ENCODE measurements at places on chromosomes 13 and 19.

- DNase-seq, result no peak
Observed at GRCh38 chr13:102039264-102039663, 362.6 kb downstream of the FGF14 start.

GRCh38 chr19:56156768-56157167 lies 15.7 kb downstream of the ZNF444 start:
- DNase-seq, result no peak

GRCh38 chr13:44796597-44797490 lies 192.4 kb downstream of the NUFIP1 start:
- no peak for DNase-seq

GRCh38 chr19:48772503-48772953 lies 17.2 kb downstream of the FGF21 start:
- DNase-seq, result no peak

DNA sequence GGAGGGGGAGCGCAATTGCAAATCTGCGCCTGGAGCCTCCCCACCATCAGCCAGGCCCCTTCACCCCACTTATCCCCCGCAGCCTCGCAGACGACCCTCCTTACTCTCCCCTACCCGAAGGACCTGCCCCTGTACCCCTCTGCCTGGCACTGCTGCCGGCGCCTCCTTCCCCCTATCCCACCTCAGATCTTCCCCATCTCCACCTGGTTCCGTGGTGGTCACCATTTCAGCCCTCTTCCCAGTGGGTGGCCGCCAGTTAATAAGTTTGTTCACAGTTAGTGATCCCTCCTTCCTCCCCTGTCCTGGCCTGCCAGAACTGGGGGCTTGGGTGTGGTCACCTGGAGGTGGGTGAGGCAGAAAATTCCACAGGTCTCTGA lies 397 bp downstream of the SLC44A2 start:
- no peak for DNase-seq

GRCh38 chr13:72023895-72024294 lies 156.9 kb upstream of the DACH1 start:
- DNase-seq, result no peak

DNA sequence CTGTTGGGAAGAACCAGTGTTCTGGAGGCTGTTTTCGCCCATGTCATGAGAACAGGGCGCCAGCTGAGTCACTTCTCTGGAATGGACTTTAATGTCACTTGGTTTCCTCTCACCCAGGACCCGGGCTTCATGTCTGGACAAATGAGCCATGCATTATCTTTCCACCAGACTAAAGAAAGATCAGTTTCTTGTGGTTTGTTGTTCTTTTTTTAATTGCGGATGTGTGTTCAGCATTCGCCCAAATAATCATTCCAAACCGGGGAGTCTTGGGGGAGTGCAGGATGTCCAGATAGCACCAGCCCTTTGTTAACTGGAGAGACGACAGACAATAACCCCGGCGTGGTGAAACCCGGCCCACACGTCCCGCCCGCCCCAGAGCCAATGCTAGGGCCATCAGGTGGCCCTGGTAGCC lies 102.5 kb downstream of the COL4A2 start:
- DNase-seq, result no peak

DNA sequence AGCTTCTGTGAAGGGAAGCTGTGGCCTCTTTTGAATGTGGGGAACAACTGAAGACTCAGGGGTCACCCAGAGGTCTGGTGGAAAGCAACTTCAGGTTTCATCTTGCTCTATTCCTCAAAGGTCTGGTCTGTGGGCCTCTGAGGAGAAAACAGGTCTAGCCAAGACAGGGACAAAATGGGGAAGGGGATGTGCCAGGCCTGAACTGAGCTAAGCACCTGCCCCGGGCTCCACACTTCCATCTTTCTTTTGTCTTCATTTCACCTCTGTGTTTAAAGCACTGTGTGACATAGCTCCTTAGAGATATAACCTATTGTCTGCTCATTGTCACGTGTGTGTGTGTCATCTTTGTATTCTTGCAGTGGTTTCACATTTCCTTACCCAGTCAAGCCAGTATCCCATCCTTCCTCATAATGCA lies 19.9 kb upstream of the GDF15 start:
- DNase-seq, result no peak

GRCh38 chr13:112574416-112574815 lies 13.5 kb downstream of the TUBGCP3 start:
- no peak for DNase-seq

DNA sequence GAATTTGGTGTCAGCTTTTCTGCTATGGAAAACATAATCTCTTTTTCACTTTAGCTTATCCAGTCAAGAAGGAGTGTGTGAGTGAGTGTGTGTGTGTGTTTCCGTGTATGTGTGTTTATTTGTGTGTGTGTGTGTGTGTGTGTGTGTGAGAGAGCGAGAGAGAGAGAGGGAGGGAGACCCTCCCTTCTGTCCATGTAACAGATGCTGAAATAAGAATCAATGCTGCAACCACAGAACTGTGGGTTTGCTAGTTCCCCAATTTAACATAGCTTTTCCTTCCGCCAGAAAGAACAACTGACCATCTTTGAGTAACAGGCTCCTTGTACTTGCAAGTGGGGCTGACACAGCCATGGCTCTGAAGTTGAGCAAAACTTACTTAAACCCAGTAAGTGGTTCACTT lies 5.2 kb downstream of the LCP1 start:
- DNase-seq, result no peak

- DNase-seq, result no peak
Observed at GRCh38 chr19:32916969-32917615, 47.5 kb upstream of the SLC7A9 start.

DNA sequence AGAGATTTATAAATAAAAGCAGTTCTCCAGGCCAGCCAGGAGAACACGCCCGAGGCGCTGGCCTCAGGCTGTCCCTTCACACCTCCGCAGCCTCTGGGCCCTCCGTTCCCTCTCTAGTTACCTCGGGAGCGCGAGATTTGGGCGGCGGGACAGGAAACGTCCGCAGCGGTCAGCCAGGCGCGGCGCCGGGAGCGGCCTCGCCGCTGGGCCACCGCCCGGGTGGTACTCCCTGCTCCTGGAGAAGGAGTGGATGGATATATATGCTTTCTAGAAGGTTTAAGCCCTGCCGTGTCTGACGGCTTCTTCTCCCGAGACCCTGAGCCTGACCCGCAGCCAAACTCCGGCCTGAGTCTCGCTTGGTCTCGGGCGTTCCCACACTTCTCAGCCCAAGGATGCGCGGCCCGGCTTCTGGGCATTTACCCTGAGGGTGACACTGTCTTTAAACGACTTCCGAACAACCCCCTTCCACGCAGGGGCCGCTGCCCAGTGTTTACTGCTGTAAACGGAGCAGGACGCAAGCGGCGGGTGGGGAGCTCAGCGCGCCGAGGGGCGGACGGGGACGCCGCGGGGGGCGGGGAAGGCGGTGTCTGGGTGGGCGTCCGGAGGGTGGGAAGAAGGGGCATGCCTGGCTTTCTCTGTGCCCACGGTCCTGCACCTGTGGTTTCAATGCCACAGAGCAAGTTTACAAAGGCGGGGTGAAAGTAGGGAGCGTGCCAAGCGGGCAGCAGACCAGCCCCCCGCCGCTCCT lies 2.0 kb upstream of the ZIC2 start:
- DNase-seq, result no peak

- DNase-seq, result no peak
Observed at GRCh38 chr13:30319655-30320054, 12.3 kb upstream of the KATNAL1 start.

GRCh38 chr19:47002106-47002766 lies 17.4 kb upstream of the NPAS1 start:
- no peak for DNase-seq

GRCh38 chr19:47057328-47057727 lies 8.9 kb upstream of the TMEM160 start:
- no peak for DNase-seq

DNA sequence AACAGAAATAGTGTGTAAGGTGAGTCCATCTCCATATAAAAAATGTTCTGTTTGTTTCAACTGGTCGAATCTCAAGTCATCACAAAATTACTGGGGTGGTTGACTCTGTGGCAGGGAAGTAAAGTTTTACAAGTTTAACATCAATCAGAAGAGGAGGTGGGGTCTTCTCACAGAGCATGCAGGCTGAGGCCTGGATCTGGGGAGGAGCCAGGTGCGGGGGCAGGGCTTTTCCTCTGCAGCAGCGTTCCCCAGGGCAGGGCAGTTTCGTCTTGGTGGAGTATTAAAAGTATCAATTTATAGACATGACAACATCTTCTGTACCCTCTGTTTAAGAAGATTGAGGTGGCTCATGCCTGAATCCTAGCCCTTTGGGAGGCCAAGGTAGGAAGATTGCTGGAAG lies 68.8 kb downstream of the SLC7A9 start:
- DNase-seq, result no peak

GRCh38 chr19:44613295-44614178 lies at the start of gene IGSF23:
TSS of gene IGSF23 (plus strand) at chr19:44613563. CDS start at chr19:44613646, 83 bp downstream.
- no peak for DNase-seq

GRCh38 chr13:93558637-93559036 lies 332.0 kb downstream of the GPC6 start:
- DNase-seq, result no peak

DNA sequence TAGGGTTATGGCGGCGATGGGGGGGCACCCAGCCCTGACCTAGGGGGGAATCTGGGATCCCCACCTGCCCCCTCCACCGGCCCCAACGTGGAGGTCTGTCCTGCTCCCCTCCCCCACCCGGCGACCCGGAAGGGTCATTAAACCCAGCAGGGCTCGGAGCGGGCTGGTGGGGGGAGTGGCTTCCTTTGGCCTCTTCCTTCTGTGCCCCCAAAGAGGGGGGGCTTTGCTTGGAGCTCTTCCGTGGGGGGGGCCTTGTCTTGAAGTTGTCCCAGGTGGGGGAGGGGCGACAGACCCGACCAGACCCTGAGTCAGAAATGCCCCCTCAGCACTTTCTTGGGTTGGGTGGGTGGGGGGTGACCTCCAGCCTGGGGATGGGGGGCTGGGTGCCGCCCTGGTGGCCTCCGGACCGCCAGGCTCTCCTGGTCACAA lies 1.5 kb downstream of the ARID3A start:
- DNase-seq, result no peak

GRCh38 chr19:2478278-2478755 lies 2.4 kb downstream of the GADD45B start:
- DNase-seq, result no peak

DNA sequence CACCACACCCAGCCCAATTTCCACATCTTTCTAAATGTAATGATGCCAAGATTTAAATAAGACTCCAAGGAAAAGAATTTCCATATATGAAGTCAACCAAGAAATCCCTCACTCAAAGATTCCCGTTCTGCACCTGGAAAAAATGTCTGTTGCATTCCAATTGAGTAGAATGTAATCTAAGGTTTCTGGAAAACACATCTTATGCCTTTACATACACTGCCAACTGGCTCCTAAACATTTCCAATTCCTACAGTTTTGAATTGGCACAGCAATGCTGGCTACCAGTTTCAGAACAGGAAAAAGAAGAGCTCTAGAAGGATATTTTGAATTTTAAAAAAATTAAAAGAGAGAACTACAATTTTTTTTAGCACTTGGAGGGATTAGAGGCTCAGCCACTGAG lies 43.0 kb downstream of the COL4A2 start:
- DNase-seq, result no peak

GRCh38 chr19:44807162-44807561 lies 1.7 kb upstream of the BCAM start:
- DNase-seq, result no peak

DNA sequence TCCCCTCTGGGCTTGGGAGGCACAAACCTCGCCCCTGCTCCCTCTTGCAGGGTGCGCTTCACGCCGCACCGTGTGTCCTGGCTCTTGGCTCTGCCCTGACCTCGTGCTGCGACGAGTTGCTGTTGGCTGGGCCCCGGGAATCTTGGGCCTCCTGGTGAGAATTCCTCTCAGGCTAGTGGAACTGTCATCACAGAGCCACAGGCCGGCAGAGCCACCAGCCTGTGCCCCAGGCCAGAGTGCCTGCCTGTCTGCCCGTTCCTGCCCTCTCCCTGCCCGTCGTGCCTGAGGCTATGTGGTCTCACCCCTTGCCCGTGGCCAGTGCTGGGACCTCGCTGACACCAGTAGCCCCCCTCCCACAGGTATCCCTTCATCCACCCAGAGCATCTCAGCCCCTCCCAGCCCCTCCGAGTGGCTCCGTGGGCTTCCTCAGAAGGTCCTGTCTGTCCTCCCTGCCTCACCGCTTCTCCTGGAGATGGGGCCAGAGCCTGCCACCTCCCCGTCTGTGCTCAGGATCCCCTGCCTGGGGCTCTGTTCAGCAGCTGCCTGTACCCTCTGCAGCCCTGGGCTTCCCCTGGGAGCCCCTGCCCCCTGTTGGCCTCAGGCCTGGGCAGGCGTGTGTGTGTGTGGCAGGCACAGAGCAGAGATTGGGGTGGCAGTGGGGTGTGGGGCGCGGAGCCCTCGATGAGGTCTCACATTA lies 13.3 kb downstream of the NDUFB7 start:
- DNase-seq, result no peak

DNA sequence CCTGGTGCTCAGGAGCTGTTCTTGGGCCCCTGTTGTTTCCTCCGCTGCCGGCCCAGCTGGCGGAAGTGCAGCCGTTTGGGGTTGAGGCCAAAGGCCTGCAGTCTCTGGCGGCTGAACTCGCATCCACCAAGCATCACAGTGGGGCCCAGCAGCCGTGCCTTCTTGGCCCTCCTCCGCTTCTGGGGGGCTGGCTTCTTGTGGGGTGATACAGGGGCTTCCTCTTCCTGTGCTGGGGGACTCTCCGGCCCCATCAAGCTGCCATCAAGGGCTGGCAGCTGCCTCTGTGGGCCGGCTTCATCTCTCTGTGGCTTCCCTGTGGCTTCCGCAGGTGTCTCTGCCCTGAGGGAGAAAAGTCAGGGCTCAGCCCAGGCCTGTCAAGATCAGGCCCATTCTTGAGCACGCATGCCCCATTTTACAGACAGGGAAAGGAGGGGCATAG lies 10.3 kb downstream of the ATG4D start:
- DNase-seq, result peak; percentile 48

DNA sequence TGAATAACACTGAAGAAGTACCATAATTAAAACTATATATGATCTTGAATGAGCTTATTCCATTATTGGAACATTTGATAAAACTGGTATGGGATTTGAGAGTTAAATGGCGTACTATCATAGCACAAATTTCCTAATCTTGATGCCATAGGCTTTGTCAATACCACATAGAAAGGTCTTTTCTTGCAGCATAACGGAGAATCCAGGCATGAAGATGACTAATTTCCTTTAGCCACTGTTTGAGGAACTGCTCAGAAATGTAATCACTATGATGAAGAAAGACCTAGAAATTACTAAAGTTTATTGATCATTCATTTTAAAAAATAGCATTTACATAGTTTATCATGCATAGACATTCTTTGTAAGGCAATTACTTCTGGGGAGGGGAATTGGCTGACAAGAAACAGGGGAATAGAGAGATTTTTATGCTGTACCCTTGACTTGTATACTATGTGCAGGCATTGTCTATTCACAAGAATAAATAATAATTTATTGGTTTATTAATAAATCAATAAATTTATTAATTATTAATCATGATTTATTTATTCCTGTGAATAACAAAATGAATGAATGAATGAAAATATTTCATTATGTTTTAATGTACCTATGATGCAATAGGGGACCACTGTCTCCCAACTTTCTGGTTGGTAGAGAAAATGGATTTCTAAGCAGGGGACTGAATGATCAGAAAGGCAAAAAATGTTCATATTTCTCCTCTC lies 2676.6 kb downstream of the PCDH9 start:
- DNase-seq, result no peak

GRCh38 chr19:28744014-28744413 lies 468.9 kb downstream of the UQCRFS1 start:
- DNase-seq, result no peak

- DNase-seq, result no peak
Observed at GRCh38 chr19:37905946-37906868, at the start of gene WDR87. TSS of gene WDR87 (minus strand) at chr19:37906594. CDS start at chr19:37898239, 8,355 bp downstream.

GRCh38 chr13:35770756-35771297 lies 294.3 kb upstream of the MAB21L1 start:
- DNase-seq, result no peak

GRCh38 chr19:46766569-46767317 lies 20.5 kb upstream of the STRN4 start:
- no peak for DNase-seq

GRCh38 chr19:10471909-10472308 lies 31.2 kb downstream of the KEAP1 start:
- DNase-seq, result no peak
